ENCODE measurements at places on chromosomes 3 and 15. TPM values are rescaled to one million over a fixed set of nuclear protein-coding genes. Genes with fewer than 3 reads are reported as not detected.
A peak's percentile ranks its signal among the peaks of the same experiment; 100 is the strongest.

GRCh38 chr15:43795997-43796396 is 3.9 kb downstream of the SERF2 start:
- H3K27ac ChIP-seq: no peak overlapping the region
- DNase-seq: no peak
- H3K27me3 ChIP-seq: no peaks in the 10 kb centered on the region
- peaks cover 61% of the 10 kb centered on the region for H3K4me1 ChIP-seq

The RLBP1 gene
- total RNA-seq: not detected

GRCh38 chr15:72116731-72117485 is 1.0 kb downstream of the MYO9A start:
- H3K27me3 ChIP-seq: no peaks in the 10 kb centered on the region
- peak overlapping the region; percentile 93 for H3K27ac ChIP-seq
- peak overlapping the region; percentile 81 for H3K4me3 ChIP-seq
- no peaks in the 10 kb centered on the region for H3K36me3 ChIP-seq
- peaks cover 41% of the 10 kb centered on the region for H3K4me1 ChIP-seq

The HES1 gene
- total RNA-seq: 29.5 TPM

DNA sequence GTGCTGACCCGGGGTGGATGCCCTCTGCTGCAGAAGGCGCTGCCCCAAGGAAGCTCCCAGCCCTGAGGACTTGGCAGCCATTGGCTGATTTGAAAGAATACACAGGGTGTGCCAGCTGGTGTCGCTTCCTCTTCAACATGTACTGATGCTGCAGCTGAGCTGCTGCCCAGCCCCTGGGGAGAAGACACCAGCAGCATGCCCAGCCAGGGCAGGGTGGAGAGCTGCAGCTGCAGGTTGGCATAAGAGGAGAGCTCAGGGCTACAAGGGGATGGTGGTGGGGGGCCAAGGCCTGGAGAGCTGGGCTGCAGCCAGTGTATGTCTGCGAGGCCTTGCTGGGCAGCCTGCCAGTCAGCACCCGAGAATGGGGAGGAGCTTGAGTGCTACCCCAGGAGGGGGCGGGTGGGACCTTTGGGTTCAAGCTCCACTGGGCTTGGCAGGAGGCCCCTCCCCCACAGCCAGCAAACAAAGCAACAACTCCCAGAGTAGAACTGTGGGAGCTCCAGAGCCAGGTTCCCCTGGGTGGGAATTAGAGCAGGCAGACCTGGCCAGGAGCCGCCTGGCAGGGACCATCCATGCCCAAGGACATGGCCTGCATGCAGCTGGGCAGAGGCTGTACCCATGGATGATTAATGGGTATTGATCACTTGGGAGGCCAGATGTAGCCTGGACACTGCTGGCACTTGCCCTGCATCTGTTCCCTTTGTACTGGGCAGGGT is 9.2 kb upstream of the SEMA4B start:
- no peaks in the 10 kb centered on the region for H3K27me3 ChIP-seq
- peak; percentile 75 for DNase-seq
- no peak overlapping the region for H3K4me3 ChIP-seq
- H3K36me3 ChIP-seq: no peaks in the 10 kb centered on the region
- H3K4me1 ChIP-seq: peaks cover 50% of the 10 kb centered on the region

DNA sequence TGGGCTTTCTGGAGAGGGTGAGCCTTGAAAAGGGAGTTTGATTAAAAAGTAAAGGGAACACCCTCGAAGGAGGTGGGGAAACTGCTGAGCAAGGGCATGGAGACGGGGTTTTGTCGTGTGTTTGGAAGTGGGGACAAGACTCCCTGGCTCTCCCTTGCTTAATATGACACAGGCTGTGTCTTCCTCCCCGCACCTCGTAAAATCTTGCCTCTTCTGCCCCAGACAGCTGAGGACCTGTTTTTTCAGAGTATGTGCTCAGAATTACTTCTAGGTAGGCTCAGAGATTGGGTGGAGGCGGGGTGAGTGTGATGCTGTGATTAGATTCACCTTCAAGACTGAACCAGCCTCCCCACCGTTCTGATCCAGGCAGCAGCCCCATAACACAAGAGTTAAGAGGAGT is 244.4 kb upstream of the TLE3 start:
- no peak overlapping the region for H3K27ac ChIP-seq
- H3K36me3 ChIP-seq: no peaks in the 10 kb centered on the region
- DNase-seq: no peak
- no peaks in the 10 kb centered on the region for H3K27me3 ChIP-seq
- peaks cover 8% of the 10 kb centered on the region for H3K4me1 ChIP-seq
- H3K4me3 ChIP-seq: no peak overlapping the region

DNA sequence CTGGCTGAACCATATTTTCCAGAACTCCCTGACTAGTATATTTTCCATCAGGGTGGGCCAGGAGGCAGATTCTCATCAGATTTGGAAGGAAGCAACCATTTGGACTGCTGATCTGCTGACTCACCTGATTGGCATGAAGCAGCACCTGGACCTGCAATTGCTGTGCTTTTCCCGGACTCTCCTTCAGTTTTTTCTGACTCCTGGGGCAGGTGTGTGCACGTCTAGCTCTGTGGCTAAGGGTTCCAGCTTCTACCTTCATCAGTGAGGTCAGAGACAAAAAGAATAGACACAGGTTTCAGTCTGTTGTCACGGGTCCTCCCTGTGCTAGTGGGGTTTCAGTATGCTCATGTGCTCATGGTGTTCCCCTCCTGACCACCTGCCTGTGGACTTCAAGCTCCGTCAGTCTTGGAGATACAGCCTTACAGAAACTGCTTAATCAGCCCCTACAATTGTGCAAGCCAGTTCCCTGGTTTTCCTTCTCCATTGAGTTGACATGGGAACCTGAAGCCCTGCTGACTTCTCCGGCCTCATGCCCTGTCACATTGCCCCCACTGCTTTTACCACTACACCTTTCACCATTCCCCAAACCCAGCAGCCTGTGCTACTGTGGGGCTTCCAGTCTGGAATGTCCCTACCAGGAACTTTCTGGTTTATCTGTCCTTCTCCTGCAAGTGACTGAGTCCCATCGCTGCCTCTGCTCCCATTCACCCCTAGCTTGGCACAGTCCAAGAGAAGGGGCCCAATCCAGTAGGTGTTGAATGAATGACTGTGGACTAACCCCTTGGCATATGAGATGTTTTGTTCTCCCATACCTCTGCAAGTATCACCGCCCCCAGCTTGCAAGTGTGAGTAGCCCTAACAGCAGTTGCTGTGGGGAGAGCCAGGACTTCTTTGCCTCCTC is 31.7 kb downstream of the HMCES start:
- H3K4me1 ChIP-seq: peaks cover 30% of the 10 kb centered on the region
- no peak overlapping the region for H3K27ac ChIP-seq
- no peaks in the 10 kb centered on the region for H3K27me3 ChIP-seq
- no peak for DNase-seq
- H3K4me3 ChIP-seq: no peak overlapping the region
- no peaks in the 10 kb centered on the region for H3K36me3 ChIP-seq

- H3K27me3 ChIP-seq: no peaks in the 10 kb centered on the region
- no peak overlapping the region for H3K4me3 ChIP-seq
- no peaks in the 10 kb centered on the region for H3K36me3 ChIP-seq
- no peak overlapping the region for H3K27ac ChIP-seq
- peaks cover 10% of the 10 kb centered on the region for H3K4me1 ChIP-seq
- no peak for DNase-seq
Measured at GRCh38 chr3:159923956-159924355, 64.7 kb upstream of the IL12A start.

DNA sequence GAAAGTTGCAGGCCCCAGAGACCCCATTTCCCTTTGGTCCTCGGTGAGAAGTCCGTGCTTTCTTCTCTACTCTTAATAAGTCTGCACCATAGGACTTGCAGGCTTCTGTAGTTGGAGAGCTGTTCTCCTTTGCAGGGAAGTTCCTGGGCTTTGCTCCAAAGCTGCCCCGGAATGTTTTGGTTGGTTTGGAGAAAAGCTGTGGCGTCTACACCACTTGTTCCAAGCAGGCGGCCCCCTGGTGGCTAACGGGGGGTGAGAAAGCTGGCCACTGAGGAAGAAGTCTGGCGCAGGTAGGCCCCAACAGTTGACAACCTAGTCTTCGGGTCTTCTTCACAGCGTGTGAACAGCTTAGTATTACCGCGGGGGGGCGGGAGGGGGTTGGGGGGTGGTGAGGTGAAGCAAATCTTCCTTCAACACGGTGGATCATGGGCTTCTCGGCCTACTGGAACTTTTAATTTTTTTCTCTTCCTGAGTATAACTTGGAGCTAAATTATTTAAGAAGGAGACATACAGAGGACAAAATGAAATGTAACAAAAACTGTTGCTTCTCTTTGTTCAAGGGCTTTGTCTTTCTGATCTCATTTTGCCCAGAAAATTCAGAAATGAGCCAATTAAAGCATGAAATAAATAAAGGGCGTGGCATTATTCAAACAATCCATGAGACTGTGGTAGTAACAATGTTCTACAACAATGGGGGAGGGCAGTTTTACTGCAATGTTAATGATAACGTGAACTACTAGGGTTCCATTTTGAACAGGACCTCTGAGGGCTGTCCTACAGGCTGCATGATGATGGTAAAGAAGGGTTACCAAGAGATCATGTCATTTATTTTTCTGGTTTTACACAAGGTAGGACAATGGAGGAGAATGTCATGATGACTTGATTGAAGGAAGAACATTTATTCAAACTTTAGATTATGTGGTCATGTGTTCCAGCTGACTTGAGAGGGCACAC is 2.2 kb upstream of the THRB start:
- H3K4me1 ChIP-seq: peaks cover 13% of the 10 kb centered on the region
- no peaks in the 10 kb centered on the region for H3K27me3 ChIP-seq
- peak; percentile 73 for DNase-seq
- H3K27ac ChIP-seq: peak overlapping the region; percentile 19

DNA sequence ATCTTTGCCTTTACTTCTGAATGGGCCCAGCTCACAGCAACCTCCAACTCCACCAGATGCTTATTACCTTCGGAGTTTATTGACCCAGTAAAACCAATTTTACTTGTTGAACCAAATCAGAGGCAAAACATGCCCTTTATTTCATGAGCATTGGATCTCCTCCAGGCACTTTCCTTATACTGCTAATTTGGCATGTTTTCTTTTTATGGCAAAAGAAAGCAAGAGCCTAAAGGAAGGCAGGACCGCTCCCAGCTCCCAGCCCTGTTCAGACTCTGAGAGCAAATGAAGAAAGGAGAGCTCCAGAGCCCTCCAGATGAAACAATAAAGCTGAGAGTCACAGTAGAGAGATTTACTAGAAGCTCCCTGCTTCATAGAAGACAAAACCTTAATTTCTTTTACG is 81.5 kb upstream of the NR2E3 start:
- no peaks in the 10 kb centered on the region for H3K27me3 ChIP-seq
- H3K27ac ChIP-seq: no peak overlapping the region
- no peak for DNase-seq

GRCh38 chr3:44015170-44015569 is 226.5 kb upstream of the TOPAZ1 start:
- H3K36me3 ChIP-seq: no peaks in the 10 kb centered on the region
- no peaks in the 10 kb centered on the region for H3K4me1 ChIP-seq
- no peak for DNase-seq
- peaks cover 9% of the 10 kb centered on the region for H3K27me3 ChIP-seq
- no peak overlapping the region for H3K4me3 ChIP-seq

- no peak overlapping the region for H3K4me3 ChIP-seq
- peaks cover 4% of the 10 kb centered on the region for H3K4me1 ChIP-seq
- H3K27me3 ChIP-seq: no peaks in the 10 kb centered on the region
- H3K36me3 ChIP-seq: no peaks in the 10 kb centered on the region
Measured at GRCh38 chr15:78751602-78751979, 59.7 kb downstream of the ADAMTS7 start.

GRCh38 chr15:37246065-37246464 is 145.7 kb upstream of the MEIS2 start:
- no peaks in the 10 kb centered on the region for H3K27me3 ChIP-seq
- no peak for DNase-seq
- H3K27ac ChIP-seq: no peak overlapping the region
- no peak overlapping the region for H3K4me3 ChIP-seq

The ZNF662 gene
- total RNA-seq: 7.3 TPM

DNA sequence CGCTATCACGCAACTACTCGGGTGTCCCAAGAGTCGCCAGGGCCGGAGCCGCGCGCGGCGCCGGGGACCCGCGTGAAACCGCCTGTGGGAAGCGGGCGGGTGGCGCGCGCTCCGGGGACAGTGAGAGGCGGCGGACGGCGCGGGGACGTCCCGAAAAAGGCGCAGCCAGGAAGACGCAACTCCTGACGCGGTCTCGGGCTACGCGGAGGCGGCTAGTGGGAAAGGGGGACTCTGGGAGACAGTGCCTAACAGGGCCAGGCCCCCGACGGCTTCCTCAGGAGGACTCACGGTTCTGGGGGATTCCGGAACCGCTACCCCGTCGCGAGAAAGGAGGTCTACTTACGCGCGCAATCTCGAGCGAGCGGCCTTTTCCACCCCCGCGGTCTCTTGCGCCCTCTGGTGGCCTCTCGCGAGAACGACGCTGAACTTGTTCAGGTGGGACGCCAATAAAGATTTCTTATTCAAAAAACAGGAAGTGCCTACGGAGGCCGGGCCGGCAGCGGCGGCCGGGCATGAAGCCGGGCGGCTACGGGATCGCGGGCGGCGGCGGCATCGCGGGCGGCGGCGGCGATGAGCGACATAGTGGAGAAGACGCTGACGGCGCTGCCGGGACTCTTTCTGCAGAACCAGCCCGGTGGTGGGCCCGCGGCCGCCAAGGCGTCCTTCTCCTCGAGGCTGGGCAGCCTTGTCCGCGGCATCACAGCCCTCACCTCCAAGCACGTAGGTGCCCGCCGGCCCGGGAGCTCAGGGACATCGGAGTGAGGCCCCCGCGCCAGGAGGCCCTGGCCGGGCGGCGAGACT is at the start of gene AP4E1:
Gene AP4E1 (plus strand): TSS at position 475 of the 801 bp plus-strand sequence. CDS start 96 bp downstream, at position 571.
- DNase-seq: peak; percentile 94
- H3K4me1 ChIP-seq: peaks cover 40% of the 10 kb centered on the region
- peak within 1 kb of the TSS; percentile 83 for H3K4me3 ChIP-seq
- H3K27ac ChIP-seq: peak within 1 kb of the TSS; percentile 94
- H3K27me3 ChIP-seq: no peaks in the 10 kb centered on the region
- peaks cover 21% of the 10 kb centered on the region for H3K36me3 ChIP-seq

GRCh38 chr3:187957165-187957581 is 196.8 kb upstream of the LPP start:
- H3K27ac ChIP-seq: no peak overlapping the region
- no peaks in the 10 kb centered on the region for H3K36me3 ChIP-seq
- H3K4me1 ChIP-seq: peaks cover 17% of the 10 kb centered on the region
- no peak for DNase-seq

DNA sequence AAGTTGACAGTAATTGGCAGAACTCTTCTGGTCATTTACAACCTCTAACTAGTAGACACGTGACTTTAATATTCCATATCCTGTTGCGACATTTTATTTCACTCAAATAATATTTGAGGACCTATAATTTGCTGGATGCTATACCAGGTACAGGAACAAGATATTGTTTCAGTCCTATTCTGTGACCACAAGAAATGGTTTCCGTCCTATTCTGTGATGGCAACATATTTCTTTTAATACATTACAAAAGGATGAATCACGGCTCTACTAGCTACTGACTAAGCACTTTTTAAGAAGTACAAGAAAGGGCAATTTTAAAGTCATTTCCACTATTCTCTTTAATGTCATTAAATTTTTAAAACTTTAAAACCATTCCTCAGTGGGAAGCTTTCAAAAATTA is 400.2 kb downstream of the CNTN3 start:
- H3K4me1 ChIP-seq: no peaks in the 10 kb centered on the region
- no peak overlapping the region for H3K4me3 ChIP-seq
- DNase-seq: no peak
- no peak overlapping the region for H3K27ac ChIP-seq
- H3K27me3 ChIP-seq: no peaks in the 10 kb centered on the region

The EPHB1 gene
- 3.0 TPM for total RNA-seq

The AP3B2 gene
- 3.0 TPM for total RNA-seq

The FOXB1 gene
- total RNA-seq: not detected

The PLA2G4D gene
- not detected for total RNA-seq

- DNase-seq: no peak
- H3K27ac ChIP-seq: no peak overlapping the region
- no peaks in the 10 kb centered on the region for H3K27me3 ChIP-seq
- no peaks in the 10 kb centered on the region for H3K36me3 ChIP-seq
- no peak overlapping the region for H3K4me3 ChIP-seq
Measured at GRCh38 chr3:10890665-10891064, 74.6 kb downstream of the SLC6A11 start.
